ENCODE measurements at places on chromosomes 3 and 15.
A peak's percentile ranks its signal among the peaks of the same experiment; 100 is the strongest.

DNA sequence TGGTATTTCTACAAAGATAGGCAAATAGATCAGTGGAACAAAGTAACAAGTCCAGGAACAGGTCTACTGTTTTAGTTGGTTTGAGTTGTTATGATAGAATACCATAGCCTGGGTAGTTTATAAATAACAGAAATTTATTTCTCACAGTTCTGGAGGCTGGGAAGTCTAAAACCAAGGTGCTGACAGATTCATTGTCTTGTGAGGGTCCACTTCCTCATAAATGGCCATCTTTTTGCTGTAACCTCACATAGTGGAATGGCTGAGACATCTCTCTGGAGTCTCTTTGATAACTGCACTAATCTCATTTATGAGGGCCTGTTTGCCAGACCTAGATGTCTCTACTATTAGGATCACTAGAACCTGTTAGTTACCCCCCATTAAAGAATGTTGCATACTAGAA, 152.3 kb upstream of the MYRIP start:
- no peak for DNase-seq

DNA sequence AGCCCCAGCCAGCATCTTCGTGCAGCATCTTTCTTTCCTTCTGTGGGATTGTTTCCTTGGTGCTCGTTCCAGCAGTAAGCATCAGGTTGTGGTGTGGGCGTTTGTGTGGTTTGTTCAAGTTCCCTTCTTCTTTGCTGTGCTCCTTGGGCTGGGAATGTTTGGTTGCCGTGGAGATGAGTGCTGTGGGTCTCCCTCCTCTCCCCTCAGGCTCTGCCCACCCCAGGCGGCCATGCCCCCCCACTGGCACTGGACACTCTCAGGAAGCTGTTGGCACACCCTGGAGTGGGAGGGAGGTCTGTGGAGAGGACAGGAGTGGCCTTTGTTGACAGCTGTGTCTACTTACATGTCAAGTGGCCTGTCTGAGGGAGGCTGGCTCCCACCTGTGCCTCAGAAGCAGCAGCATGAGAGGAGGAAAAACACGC, 46.5 kb upstream of the SACM1L start:
- peak; percentile 59 for DNase-seq

GRCh38 chr3:105599350-105599749, 232.6 kb downstream of the ALCAM start:
- DNase-seq, result no peak

GRCh38 chr3:54712539-54712938, 215.3 kb downstream of the LRTM1 start:
- DNase-seq, result no peak

DNA sequence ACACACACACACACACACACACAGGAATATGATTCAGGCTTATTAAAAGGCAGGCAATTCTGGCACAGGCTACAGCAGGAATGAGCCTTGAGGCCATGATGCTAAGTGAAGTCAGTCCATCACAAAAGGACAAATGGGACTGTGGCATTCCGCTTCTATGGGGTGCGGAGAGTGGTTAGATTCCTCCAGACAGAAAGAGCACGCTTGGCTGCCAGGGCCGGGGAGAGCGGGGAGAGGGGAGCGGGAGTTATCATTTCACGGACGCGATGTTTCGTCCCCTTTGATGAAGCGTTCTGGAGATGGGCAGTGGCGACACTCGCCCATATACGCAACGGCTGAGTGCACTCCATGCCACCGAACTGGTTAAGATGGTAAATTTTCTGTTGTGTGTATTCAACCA, 58.5 kb upstream of the FAM174B start:
- DNase-seq, result no peak

GRCh38 chr15:66070220-66070934, 183.2 kb downstream of the MEGF11 start:
- no peak for DNase-seq

DNA sequence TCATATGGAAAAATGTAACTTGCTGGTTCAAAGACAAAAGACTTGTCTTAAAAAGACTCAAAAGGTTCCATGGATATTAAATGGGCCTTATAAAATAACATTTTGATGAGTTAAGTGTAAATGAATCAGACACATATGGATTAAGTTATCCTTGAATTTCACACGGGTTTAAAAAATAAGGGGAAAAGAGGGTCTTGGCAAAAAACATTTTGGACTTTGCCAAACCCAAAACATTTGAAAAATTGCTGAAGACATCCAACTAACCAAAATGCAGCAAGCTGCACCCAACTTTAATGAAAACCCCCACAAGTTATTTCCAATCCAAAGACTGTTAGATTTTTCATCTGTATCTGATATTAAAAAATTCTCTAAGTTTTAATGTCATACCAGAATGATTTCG, 200.7 kb downstream of the MEIS2 start:
- no peak for DNase-seq

GRCh38 chr15:44782516-44782915, 46.2 kb downstream of the TRIM69 start:
- no peak for DNase-seq

- no peak for DNase-seq
Observed at GRCh38 chr15:60424006-60424405, 26.2 kb upstream of the ANXA2 start.

DNA sequence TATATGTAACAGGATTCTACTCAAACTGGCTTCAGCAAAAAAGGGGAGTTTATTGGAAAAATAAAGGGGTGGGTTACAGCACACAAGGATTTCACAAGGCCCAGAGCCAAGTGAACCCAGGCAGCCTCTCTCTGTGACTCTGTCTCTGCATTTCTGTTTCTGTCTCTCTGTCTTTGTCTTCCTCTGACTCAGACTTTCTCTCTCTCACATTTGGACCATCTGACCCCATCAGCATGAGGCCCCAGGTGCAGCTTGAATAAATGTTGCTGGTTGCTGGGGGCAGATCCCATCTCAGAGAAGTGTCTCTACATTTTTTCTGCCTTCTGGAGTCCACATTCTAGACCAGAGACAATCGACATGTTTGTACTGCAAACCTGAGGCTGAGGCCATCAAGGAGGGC, 45.0 kb downstream of the RPLP1 start:
- DNase-seq, result no peak

DNA sequence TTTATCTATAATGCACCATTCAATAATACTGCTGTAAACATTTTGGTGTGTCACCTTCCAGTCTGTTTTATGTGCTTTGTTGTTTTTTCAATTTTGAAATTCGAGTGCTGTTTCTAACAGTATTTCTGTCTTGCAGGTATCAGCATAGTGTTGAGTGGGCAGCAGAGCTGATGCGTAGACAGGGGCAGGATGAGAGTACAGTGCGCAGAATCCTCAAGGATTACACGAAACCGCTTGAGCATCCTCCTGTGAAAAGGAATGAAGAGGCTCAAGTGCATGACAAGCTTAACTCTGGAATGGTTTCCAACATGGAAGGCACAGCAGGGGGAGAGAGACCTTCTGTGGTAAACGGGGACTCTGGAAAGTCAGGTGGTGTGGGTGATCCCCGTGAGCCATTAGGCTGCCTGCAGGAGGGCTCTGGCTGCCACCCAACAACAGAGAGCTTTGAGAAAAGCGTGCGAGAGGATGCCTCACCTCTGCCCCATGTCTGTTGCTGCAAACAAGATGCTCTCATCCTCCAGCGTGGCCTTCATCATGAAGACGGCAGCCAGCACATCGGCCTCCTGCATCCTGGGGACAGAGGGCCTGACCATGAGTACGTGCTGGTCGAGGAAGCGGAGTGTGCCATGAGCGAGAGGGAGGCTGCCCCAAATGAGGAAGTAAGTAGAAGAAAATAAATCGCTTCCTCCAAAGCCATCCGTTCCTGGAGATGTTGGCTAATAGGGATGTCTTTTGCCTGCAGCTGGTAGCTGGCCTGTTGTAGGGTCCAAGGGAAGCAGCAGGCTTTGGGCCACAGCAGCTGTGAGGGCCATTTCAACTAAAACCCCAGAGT, 19.1 kb downstream of the TSEN2 start:
- DNase-seq, result no peak

- no peak for DNase-seq
Observed at GRCh38 chr3:123799544-123800361, 84.4 kb downstream of the MYLK start.

DNA sequence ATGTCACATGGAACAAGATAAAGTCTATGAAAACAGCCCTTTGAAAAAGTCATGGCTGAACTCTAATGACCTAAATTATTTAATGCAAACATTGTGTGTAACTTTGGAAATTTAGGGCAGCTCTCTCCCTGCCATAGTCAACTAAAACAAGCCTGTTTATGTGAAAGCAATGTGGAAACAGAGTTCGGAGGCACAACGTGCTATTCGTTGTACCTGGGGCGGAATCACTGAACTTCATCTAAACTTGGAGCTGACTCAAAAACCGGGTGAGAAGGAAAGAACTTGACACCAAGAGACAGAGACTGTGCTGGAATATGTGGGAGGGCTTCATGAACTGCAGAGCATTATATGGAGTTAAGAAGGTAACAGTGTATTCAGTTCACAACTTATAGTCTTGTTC, 764.9 kb upstream of the GOLIM4 start:
- no peak for DNase-seq

GRCh38 chr15:79868554-79868953, 28.3 kb downstream of the MTHFS start:
- DNase-seq, result no peak

Data from left kidney (tissue), 8 donors.